ENCODE measurements at places on chromosomes 1 and 21.

DNA sequence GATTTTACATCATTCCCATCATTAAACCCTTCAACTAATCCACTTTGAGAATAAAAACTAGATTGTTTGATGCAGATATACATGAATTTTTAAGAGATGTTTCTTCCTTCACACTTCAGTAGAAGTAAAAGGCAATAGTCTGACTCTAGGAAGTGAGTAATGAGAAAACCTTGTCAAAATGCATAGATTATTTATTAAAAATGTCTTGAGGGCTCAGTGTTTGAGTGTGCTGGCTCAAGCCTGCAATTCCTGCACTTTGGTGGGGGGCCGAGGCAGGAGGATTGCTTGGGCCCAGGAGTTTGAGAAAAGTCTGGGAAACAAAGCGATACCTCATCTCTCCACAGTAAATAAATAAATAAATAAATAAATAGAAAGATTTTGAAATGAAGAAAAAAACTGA, 177.1 kb downstream of the NEGR1 start:
- no peak for DNase-seq

- no peak for DNase-seq
Observed at GRCh38 chr1:11550664-11551283, 71.8 kb downstream of the DISP3 start.

DNA sequence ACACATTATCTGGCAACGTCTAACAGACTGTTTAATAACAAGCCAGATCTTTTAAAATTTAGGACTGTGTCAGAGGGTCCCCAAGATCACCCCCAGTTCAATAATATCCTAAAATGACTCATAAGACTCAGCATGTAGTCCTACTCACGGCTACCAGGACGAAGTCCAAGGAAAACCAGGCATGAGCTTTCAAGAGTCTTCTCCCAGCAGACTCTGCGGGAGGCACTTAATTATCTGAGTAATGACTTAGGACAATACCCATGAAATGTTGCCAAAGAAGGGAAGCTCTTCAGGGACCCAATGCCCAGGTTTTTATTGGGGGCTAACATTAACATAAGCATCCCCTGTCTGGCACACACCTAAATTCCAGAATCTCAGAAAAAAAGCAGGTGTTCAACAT, 7.0 kb downstream of the HFM1 start:
- DNase-seq: no peak

GRCh38 chr1:160238408-160238807, 23.9 kb downstream of the DCAF8 start:
- no peak for DNase-seq
